ENCODE measurements at places on chromosomes 11 and 22. TPM values are rescaled to one million over a fixed set of nuclear protein-coding genes. Genes with fewer than 3 reads are reported as not detected.

PRR33 gene
- polyA plus RNA-seq: 6.3 TPM

ANO1 gene
- polyA plus RNA-seq: 6.3 TPM

FSHB gene
- polyA plus RNA-seq: not detected

SCGB1D2 gene
- polyA plus RNA-seq: not detected
